ENCODE measurements at places on chromosomes 5 and 9.

DNA sequence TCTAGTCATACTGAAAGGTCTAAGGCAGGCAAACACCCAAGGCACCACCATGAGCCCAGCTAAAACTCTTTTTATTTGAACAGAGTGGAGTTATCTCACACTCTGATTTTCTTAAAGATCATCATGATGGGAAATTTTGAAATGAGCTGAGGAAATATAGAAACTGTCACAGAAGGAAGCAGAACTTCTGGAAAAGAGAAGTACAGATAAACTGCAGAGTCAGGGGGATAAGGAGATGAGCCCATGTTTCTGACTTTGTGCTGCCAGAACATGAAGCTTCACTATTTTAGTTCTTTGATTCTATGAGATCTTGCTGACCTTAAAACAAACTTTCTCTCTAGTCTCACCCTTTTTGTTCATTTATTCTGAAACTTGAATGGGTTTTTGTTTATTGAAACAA, 406.5 kb upstream of the EDIL3 start:
- DNase-seq: no peak

DNA sequence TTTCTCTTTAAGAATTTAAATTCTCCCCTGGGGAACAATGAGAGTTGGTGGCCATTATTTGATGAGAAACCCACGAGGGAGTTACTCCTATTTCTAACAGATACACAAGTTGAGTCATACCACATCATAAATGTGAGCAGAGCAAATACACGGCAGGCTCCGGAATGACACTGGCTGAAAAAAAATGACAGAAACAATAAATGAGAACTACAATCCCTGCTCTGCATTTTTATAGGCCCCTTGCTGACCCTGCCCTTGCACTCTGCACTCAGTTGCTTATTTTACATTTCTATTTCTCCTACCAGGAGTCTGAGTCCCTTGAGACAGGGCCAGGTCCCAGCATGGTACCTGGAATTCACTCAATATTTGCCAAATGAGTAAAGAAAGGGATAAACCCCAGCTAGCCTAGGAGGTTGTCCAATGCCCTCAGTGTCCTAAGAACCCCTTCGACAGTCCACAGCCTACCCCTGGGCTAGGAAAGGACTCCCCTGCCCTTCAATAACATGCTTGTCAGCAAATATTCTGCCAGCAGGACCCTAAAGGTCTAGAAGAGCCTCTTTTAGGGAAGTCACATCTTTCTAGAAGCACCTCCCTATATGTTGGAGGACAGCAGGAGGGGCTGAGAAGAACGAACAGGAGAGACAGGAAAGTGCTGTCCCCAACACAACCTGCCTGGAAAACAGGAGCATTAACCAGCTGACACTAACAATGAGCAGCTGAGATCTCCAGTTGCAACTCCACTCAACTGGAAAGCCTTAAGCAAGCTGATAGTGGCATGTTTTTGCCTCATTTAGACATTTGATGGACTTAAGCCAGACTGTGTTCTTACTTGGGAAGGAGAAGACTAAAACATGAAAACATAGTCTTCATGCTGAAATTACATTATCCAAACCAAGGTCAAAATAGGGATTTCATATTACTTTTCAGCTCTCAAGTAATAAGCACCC, 191.2 kb downstream of the ACTL7B start:
- no peak for DNase-seq

DNA sequence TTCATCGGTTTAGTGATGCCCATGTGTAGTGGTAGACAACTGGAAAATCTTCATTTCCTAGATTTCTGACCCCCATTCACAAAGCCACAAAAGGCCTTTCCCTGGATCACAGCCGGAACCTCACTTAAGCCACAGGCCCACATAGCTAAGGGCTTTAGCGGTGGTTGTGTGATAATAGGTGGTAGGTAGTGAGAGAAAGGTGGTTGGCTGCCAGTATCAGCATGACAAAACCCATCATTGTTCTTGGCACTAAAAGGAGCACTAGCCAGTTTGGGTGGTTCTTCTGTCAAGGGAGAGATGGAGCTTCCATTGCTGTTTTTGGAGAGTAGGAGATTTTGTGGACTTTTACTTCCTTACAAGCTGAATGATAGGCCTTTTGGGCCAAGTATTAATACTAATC, 9.7 kb upstream of the SLC36A2 start:
- DNase-seq: no peak

GRCh38 chr9:77384406-77384805, 207.1 kb downstream of the VPS13A start:
- no peak for DNase-seq

DNA sequence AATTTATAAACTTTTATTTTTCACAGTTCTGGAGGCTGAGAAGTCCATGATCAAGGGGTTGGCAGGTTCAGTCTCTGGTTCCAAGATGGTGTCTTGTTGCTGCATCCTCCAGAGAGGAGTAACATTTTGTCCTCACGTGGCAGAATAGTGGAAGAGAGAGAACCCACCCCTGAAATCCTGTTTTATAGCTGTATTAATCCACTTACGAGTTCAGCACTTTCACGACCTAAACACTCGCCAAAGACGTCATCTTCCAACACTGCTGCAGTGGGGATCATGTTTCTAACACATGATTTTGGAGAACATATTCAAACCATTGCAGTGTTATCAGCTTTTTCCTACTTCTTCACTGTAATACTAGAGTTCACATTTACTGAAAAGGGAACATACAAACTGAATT, 233.0 kb upstream of the ATP10B start:
- no peak for DNase-seq

DNA sequence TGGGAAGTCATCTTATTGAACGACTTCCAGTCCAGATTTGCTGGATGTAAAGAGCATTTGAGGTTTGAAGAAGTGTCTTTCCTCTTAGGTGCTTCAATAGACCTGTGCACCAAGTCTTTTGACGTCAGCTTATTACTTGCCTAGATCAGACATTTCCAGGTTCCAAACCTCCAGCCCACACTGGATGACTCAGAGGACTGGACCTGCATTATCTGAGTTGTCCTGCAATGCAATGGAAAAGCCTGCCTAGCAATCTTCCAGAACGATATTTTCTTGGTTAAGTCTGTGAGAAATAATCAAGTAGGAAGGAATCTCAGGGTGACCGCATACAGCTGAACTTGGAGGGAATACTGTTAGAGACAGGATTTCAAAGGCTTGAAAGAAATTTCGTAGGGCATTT, 147.2 kb upstream of the MOCS2 start:
- DNase-seq: no peak

DNA sequence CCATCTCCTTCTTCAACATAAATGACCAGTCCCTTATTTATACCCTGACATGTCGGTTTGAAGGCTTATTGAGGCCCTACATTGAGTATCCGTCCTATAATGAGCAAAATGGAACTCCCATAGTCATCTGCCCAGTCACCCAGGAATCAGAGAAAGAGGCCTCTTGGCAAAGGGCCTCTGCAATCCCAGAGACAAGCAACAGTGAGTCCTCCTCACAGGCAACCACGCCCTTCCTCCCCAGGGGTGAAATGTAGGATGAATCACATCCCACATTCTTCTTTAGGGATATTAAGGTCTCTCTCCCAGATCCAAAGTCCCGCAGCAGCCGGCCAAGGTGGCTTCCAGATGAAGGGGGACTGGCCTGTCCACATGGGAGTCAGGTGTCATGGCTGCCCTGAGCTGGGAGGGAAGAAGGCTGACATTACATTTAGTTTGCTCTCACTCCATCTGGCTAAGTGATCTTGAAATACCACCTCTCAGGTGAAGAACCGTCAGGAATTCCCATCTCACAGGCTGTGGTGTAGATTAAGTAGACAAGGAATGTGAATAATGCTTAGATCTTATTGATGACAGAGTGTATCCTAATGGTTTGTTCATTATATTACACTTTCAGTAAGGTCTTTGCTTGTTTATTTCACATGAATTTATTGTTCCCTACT, 38.2 kb upstream of the BTNL3 start:
- DNase-seq: no peak

DNA sequence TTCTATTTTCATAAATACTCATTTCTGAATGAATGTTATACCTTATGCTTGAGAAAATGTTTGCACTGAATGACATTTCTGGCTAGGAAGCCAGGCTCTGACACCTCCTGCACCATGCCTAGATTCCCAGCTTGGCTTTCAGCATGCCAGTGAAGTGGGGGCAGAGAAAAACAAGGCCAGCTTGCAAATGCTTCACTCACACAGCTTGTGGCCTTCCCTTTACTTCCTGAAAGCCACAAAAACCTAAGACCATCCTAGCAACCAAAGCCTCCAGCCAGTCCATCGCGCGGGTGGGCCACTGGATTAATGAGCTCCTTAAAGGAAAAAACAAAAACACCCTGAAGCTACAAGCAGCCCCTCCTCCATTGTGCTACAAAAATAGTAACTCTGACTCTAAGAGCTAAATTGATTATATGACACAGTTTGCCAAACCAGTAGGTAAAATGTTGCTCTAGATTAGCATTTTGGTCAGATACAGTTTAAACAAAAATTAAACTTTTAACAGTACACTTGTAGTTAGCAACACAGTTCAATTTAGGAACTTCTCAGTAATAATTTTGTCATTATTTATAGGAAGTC, 159.9 kb downstream of the TSSK1B start:
- DNase-seq: no peak

DNA sequence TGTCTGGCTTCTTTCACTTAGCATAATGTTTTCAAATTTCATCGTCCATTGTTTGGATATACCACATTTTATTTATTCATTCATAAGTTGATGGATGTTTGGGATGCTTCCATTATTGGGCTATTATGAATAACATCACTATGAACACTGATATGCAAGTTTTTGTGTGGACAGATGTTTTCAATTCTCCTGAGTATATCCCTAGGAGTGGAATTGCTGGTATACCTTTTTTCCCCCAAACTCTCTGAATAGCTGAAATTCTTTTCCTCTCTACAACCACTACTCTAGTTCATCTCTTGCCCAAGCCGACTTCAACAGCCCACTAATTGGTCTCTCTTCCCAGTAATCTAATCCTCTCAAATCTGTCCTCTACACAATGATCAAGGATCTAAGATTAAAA, 4.7 kb upstream of the ZFR start:
- DNase-seq: no peak

DNA sequence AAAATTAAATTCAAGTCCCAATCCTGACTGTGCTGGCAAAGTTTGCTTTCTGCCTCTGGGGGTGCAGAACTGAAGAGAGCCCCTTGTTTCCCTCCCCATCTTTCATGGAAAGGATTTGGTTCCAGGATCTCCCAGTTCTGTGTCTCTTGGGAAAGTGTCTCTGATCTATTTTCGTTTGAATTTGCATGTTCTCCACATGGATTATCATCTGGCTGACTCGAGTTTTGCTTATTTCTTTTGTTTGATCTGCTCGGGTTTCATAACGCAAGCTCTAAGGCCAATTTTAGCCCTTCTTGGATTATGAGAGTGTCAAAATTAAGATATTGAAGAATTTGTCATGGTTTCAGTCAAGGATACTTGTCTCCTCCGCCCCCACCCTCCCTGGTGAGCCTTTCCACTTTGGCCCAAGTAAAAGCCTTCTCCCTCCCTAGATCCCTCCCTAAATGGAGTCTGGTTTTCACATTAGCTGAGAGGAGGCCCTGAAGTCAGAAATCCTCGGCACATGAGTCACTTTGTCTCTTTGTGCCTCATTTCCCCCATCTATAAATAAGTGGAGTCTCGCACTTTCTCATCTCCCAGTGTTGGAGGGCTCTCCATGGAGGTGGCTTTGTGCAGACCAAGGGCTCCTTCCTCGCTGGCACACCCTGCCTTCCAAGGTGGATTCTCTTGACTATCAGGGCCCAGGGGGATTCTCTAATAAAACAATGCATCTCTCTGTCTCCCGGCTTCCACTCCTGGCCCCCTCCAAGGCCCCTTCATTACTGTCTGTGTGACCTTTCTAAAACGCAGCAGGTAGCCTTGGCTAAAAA, 17.3 kb downstream of the ADRB2 start:
- no peak for DNase-seq

- DNase-seq: no peak
Observed at GRCh38 chr5:139171779-139172404, 26.3 kb downstream of the SIL1 start.

- DNase-seq: no peak
Observed at GRCh38 chr5:156103155-156103885, 223.6 kb upstream of the SGCD start.

DNA sequence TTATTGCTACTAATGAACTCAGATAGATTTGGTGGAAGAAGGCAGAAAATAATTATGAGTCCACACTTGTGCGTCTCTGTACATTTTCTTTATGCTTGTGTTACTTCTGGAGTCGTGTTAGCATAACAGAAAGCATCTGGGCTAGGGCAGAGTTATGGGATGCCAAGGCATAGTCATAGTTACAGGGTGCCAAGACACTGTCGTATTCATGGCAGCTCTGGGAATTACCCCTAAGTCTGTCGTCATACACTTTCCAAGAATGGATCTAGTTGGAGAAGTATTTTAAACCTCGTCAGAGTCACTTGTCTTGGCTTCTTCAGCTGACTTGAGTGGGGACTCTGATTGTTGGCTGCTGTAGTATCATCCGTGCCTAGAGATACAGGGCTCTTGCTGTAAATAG, 27.7 kb downstream of the CAMK4 start:
- peak; percentile 16 for DNase-seq

DNA sequence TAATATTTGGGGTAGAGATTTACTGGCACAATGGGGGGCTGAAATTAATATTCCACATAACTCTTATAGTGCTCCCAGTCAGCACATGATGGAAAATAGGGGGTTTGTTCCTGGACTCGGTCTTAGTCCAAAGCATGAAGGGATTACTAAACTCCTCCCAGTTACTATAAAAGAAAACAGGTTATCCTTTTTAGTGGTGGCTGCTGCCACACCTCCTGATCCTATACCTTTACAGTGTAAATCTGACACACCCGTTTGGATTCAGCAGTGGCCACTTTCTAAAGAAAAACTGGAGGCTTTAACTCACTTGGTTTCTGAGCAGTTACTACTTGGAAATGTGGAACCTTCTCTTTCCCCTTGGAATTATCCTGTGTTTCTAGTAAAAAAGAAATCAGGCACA, 572.9 kb upstream of the PTGER4 start:
- DNase-seq: no peak

DNA sequence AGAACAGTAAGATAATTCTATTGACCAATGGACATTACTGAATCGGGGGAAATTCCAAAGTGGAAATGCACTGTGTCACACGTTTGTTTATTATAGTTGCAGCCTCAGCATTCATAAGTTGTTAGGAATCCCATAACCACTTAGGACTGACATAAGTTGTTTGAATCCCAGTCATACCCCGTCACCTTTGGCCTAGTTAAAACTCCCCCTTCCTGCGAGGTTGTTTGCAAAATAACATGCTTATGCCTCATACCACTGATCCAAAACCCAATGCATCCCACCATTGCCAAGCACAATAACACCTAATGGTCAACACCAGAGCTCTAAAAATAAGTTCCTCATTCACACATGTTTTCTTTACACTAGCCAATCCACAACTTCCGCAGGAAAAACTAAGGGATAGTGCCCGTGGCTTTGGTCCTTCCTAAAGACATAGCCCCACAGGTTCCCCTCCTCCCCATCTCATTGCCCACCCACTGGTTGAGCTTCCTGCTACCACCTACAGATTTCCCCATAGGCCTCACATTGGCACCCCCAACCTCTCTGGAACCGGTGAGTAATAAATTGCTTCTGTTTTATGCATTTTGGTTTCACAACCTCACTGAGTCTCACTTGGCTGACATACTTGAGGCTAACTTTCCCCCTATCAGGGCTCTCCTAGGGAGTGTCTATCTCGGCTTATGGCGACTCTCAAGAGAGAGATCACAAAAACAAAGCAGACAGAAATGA, 42.3 kb upstream of the MUSK start:
- DNase-seq: no peak

GRCh38 chr5:16179511-16179935, at the start of gene MARCHF11:
Gene MARCHF11, minus strand, starts transcription at chr5:16179791. Its CDS starts 216 bp downstream, at chr5:16179575.
- no peak for DNase-seq
